ENCODE measurements at places on chromosomes 3 and 15.

DNA sequence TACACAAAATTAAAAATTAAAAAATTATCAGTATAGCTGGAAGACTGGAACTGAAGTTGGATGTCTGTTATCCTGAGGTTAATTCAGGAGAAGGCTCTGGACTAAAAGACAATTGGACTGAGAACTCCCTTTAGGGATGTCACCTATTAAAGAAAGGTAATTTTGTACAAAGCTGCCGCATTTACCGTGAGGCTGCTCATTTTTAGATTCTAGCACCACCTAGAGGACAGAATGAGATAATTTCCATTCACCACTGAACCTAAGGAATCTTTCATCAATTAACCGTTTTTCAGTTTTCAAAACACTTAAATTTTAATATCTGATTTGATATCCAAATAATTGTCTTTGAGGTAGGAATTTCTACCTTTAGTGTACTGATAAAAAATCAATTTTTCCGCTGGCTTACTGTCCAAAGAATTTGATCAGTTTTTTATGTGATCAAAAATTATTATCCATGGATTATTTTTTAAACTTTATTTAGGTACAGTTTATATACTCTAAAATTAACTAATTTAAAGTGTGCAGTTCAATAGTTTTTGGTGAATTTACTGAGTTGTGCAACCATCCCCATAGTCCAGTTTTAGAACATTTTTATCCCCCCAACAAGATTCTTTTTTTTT is 106.7 kb upstream of the TNIK start:
- DNase-seq, result no peak

GRCh38 chr3:76097589-76097969 is 312.2 kb upstream of the ZNF717 start:
- DNase-seq, result no peak

GRCh38 chr3:63349583-63350573 is 71.8 kb downstream of the SYNPR start:
- no peak for DNase-seq

DNA sequence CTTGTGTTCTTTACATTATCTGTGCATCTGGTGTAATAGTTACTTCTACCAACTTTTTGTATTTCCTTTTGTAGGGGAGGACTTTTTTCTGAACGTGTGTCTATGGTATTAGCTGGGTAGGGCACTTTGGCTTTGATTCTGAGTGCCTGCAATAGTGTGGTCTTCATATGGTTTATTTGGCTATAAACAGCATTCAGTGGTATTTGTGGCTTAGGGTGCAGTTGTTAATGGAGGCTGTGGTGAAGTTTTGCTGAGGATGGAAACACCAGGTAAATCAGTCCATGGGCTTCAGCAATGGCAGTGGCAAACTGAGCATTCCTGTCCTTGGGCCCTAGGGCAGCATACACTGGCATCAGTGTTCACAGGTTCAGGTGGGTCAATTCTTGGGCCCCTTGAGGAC is 230.6 kb upstream of the CTNNB1 start:
- no peak for DNase-seq

- no peak for DNase-seq
Observed at GRCh38 chr3:50139718-50140423, 15.3 kb upstream of the SEMA3F start.

- DNase-seq, result no peak
Observed at GRCh38 chr3:4222574-4223175, 80.5 kb upstream of the SETMAR start.

GRCh38 chr15:28456476-28457395 is 76.0 kb downstream of the GOLGA8G start:
- DNase-seq, result no peak

DNA sequence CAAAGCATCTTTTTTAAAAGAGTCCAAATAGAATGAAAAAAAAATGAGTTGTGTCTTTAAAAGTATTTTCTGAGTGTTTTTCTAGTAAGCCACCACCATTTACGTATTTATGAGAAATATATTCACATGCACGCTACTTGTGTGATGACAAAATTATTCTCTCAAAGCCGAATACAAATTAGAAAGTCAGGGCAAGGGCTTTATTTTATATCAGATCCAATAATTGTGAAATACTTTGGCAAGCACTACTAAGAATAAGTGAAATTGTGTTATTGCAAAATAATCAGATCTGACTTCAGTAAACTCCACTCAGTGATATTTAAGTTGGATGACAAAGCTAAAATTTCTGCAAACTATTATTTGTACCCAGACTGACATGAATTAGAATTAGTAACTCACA is 589.3 kb upstream of the KCNMB2 start:
- DNase-seq, result no peak

DNA sequence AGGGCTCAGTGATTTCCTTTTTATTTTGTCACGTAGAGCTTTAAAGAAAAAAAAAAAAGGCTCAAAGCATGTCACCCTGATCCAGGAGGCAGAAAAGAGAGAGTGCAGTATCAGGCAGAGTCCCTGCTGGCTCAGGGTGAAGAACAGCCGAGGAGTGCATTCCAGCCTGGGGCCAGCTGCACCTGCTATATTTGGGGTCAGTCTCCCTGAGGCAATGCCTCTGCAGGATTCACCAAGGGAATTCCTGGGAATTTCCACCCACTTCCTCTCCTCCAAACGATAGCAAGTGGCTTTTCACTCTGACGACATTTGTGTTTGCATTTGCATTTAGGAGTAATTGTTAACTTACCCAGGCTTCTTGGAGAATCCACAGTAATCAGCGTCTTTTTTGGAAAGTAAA is 202.9 kb upstream of the CTNNB1 start:
- no peak for DNase-seq

GRCh38 chr15:25899870-25900269 is 36.7 kb upstream of the ATP10A start:
- no peak for DNase-seq

DNA sequence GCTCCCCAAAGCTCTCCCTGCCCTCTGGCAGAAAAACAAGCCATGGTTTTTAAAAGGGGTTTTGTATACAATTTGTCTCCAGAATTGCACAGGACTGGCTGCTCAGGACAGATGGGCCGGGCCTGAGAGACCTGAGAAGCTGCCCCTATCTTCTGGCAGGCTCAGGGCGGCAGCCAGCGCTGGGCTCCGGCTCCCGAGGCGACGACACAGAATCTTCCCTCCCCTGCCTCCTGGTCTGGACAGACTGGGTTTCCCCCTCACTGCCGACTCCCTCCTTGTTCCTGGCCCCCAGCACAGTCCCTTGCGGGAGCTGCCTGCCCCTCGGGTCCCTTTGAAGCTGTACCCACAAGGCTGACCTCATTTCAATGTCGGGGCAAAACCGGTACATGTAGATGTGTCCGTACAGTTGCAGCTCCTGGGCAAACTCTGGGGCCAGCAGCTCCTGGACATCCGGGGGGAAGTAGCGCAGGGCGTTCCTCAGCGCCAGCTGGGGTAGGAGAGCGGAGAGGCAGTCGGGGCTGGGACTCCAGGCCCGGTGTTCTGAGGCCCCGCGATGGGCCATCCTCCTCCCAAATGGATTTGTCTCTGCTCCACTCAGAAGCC is 7.2 kb downstream of the UROC1 start:
- DNase-seq, result no peak

DNA sequence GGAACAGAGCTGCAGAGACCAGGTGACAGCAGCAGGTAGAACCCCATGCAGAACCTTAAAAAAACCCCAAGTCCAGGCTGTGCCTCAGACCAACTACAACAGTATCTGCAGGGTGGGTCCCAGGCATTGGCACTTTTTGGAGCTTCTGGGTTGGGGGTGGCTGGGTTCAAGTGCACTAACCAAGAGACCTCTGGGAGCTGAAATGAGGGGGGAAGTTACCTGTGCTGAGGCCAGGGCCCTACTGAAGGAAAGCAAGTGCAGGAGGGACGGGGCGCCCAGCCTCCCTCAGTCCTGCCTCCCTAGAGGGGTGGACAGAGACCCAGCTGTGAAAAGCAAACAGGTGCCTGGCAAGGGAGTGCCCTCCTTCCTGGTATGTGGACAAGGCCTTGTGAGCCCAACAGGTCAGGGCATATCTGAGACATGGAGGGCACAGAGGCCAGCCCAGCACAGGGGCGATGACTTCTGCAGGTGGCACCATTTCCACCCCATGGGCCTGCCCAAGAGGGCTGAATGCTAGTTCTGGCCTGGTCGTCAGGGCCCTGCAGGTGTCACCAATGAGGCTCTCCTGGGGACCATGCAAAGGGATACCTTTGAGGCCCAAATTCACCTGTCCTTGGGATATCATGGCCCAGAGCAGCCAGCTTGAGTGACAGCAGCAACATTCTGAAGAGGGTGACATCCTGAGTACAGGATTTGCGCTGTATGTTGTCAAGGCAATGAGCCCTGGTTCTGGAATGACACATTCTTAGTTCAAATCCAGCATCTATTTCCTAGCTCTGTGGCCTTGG is 18.7 kb downstream of the CTSH start:
- DNase-seq, result no peak

DNA sequence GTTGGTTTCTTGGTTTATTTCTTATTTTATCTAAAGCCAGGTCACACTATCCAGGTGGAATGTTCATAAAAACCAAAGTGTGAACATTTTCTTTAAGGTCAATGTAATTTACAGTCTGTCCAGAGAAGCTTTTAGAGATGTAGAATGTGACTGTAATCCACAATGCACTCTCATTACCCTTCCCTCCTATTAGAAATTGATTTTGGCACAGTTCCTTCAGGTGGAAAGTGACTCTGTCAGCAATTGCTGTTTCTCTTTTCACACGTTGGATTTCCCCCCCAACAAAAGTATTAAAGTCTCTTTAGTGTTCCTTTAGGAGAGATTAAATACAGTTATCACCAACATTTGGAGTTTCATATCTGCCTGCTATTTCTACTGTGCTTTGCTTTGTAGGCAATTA is 31.6 kb upstream of the COPB2 start:
- DNase-seq, result no peak

- no peak for DNase-seq
Observed at GRCh38 chr3:20924646-20925385, 738.8 kb upstream of the SGO1 start.

DNA sequence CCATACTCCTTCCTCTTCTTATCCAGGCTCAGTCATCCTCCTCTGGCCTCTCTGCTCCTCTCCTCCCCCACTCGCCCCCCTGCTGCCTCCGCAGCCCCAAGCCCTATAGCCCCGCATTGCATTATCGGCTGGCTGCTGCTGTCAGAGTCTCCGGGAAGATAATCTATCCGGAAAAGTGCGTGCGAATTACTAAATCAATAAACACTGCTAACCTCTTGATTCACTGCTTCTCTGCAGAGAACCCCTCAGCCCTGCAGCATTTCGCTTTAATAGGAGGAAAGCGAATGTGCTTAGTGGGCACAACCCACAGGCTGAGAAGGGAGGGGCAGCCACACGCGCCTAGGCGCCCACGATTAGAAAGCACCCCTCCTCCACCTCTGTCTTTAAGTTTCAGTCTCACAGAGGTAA is 167.6 kb downstream of the ABHD5 start:
- no peak for DNase-seq
